Tibial nerve (tissue), 4 donors: ENCODE measurements at places on chromosomes 5 and 9. TPM values are rescaled to one million over a fixed set of nuclear protein-coding genes. Genes with fewer than 3 reads are reported as not detected.

DNA sequence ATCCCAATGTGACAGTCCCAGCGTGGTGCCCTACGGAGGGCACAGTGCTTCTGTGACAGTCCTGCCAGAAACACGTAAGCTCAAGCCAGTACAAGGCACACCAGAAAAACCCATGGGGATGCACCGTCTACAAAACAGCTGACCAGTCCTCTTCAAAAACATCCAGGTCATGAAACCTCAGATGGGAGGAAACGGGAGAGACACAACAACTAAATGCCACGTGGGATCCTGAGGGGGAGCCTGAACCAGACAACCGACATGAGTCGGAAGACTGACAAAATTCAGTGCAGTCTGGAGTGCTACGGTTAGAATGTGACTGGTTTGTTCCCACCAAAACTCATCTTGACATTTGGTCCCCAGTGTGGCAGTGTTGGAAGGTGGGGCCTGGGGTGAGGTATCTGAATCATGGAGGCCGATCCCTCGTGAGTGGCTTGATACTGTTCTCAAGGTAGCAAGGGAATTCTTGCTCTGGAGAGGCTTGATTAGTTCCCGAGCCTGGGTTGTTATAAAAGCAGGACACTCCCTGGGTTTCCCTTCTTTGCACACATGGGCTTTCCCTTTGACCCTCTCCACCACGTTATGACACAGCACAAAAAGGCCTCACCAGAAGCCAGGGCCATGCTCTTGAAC is 55.4 kb downstream of the ADAMTS2 start:
- no peaks in the 10 kb centered on the region for H3K36me3 ChIP-seq
- no peak for DNase-seq
- no peak overlapping the region for H3K4me3 ChIP-seq
- no peak overlapping the region for H3K27ac ChIP-seq
- no peaks in the 10 kb centered on the region for H3K27me3 ChIP-seq

The MORN5 gene
- total RNA-seq: not detected

DNA sequence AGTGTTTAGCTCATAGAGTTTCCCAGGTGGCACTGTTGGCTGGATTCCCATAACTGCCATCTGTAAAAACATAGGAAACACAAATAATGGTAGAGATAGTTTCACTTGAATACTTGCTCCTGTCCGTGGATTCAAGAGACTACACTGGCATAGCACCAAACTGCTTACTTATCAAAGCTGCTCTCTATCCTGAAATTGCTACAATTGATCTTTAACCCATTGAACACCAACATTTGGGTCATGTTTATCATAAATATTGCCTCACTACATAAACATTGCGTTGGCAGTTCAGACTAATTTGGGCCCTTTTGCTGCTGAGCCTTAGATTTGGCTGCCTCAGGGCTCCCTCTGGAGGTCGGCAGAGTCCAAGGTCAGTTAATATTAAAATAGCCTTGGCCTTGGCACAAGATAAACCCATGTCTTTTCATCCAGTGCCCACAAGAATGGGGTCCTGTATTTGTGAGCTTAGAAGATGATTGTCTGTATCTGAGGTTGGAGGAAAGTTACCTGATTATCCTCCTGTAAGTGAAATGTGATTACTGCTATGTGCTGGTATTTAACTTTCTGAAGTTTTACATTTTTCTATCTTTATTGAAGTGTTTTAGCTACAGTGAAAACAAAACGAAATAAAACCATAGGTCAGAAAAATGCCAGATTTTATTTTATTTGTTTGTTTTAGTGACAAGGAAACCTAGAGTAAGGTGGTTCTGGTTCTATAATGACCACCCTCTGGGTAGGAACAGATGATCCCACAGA is 4.0 kb upstream of the RANBP3L start:
- no peak overlapping the region for H3K4me3 ChIP-seq
- H3K4me1 ChIP-seq: peaks cover 45% of the 10 kb centered on the region
- H3K27ac ChIP-seq: peak overlapping the region; percentile 15
- H3K27me3 ChIP-seq: no peaks in the 10 kb centered on the region

The ENTPD2 gene
- 16.1 TPM for total RNA-seq

DNA sequence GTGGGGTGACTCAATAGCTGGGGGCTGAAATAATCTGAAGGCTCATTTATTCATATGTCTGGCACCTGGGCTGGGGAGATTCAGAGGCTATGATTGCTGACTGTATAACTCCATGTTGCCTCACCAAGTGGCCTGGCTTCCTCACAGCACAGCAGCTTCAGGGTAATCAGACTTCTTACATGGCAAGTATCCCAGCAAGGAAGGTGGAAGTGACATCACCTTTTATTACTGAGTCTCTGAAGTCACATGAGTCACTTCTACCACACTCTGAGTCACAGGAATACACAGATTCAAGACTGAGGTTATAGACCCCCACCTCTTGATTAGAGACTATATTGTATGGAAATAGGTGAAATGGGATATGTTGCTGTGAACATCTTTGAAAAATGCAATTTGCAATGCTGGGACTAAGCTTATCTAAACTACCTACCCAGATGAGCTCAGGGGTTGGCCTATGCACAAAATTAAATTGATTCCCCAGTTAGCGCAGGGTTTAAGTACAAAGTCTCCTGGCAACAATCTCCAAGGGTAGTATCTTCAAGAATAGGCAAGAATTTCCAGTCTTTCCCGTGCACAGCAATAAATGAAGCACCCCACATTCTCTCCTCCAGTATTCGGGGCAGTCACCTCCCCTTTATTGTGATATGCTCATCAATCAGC is 553.1 kb downstream of the LRRC70 start:
- H3K36me3 ChIP-seq: no peaks in the 10 kb centered on the region
- H3K27ac ChIP-seq: no peak overlapping the region
- no peak overlapping the region for H3K4me3 ChIP-seq
- H3K4me1 ChIP-seq: peaks cover 16% of the 10 kb centered on the region

DNA sequence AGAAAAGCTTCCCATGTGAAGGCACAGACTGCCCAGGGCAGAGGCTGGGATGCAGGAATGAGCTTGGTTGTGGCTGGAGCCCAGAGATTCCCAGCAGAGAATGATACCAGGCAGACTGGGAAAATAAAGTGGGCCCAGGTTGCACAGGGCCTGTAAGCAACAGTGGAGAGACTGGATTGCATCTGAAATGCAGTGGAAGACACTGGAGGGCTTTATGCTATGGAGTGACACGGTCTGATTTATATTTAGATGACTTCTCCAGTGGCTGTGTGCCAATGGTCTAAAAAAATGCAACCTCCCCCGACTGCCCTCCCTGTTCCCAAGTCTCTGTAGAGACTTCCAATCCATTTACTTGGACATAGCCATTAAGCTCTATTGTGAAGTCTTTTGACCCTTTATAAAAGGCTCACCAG is 951.1 kb upstream of the DMAC1 start:
- no peaks in the 10 kb centered on the region for H3K4me1 ChIP-seq
- no peak overlapping the region for H3K4me3 ChIP-seq
- no peaks in the 10 kb centered on the region for H3K27me3 ChIP-seq
- no peak for DNase-seq
- H3K36me3 ChIP-seq: no peaks in the 10 kb centered on the region

The ERGIC1 gene
- 123 TPM for total RNA-seq

DNA sequence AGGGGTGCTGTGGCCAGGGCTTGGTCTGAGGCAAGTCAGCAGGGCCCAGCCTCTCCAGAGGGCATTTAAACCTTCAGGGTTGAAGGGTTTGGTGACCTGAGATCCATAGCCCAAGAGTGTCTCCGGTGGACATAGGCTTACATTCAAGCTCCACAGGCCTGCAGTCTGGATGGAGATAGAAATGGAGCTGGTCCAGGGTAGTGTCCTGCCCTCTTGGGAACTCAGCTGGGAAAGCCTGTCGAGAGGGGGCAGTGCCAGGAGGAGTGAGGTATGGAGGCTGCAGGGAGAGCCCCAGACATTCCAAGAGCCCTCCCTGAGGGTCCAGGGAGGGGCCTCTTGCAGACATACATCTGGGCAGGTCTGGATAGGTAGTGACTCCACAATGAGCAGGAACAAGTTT is 177.0 kb upstream of the MVB12B start:
- H3K36me3 ChIP-seq: no peaks in the 10 kb centered on the region
- H3K4me1 ChIP-seq: no peaks in the 10 kb centered on the region
- H3K27me3 ChIP-seq: no peaks in the 10 kb centered on the region

- no peak for DNase-seq
- H3K4me3 ChIP-seq: no peak overlapping the region
- H3K36me3 ChIP-seq: no peaks in the 10 kb centered on the region
- peak overlapping the region; percentile 56 for H3K27ac ChIP-seq
- no peaks in the 10 kb centered on the region for H3K27me3 ChIP-seq
Observed at GRCh38 chr9:22643541-22643940, 196.9 kb downstream of the DMRTA1 start.

The C9orf153 gene
- total RNA-seq: 2.9 TPM

DNA sequence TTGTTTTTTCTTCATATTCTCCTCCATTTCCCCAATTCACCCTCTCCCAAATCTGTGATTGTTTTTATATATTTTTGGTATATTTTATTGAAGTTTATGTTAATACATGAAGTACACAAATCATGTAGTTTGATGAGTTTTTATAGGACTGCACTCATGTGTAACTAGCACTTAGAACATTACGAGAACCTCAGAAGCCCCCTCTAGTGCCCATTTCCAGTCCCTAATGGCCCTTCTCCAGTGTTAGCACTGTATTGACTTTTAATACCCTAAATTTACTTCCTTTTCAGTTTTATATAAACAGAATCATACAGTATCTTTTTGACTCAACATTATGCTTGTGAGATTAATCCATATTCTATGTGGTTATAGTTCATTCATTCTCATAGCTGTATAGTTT is 18.5 kb upstream of the FKTN start:
- no peaks in the 10 kb centered on the region for H3K27me3 ChIP-seq
- H3K36me3 ChIP-seq: peaks cover 10% of the 10 kb centered on the region

GRCh38 chr5:15664961-15665360 is 165.0 kb downstream of the FBXL7 start:
- H3K4me3 ChIP-seq: no peak overlapping the region
- H3K36me3 ChIP-seq: no peaks in the 10 kb centered on the region
- H3K27ac ChIP-seq: no peak overlapping the region
- DNase-seq: no peak

The MGAT1 gene
- total RNA-seq: 216 TPM
